Upper lobe of left lung (tissue), 6 donors: ENCODE measurements at places on chromosomes 13 and 19. TPM values are rescaled to one million over a fixed set of nuclear protein-coding genes. Genes with fewer than 3 reads are reported as not detected.

The RGCC gene
- total RNA-seq = 451 TPM

The KCNK6 gene
- total RNA-seq = 7.3 TPM

The SYNGR4 gene
- not detected for total RNA-seq

- H3K27me3 ChIP-seq = no peaks in the 10 kb centered on the region
- no peaks in the 10 kb centered on the region for H3K36me3 ChIP-seq
- H3K4me3 ChIP-seq = no peak overlapping the region
- H3K4me1 ChIP-seq = peaks cover 11% of the 10 kb centered on the region
- peak overlapping the region; percentile 84 for H3K27ac ChIP-seq
Measured at GRCh38 chr19:726993-727956, 18.5 kb downstream of the PALM start.

GRCh38 chr19:46620716-46621115, 4.2 kb downstream of the PTGIR start:
- DNase-seq = no peak
- H3K4me1 ChIP-seq = peaks cover 41% of the 10 kb centered on the region
- no peaks in the 10 kb centered on the region for H3K27me3 ChIP-seq
- H3K36me3 ChIP-seq = no peaks in the 10 kb centered on the region
- H3K27ac ChIP-seq = peak overlapping the region; percentile 83
- H3K4me3 ChIP-seq = no peak overlapping the region

- H3K4me3 ChIP-seq = no peak overlapping the region
- DNase-seq = peak; percentile 45
- no peaks in the 10 kb centered on the region for H3K27me3 ChIP-seq
- no peaks in the 10 kb centered on the region for H3K36me3 ChIP-seq
Measured at GRCh38 chr19:18769989-18770528, 21.0 kb downstream of the COMP start.
